ENCODE measurements at places on chromosomes 5 and 9.

GRCh38 chr5:34791761-34792244 lies 47.2 kb upstream of the TTC23L start:
- DNase-seq = no peak

- DNase-seq = no peak
Observed at GRCh38 chr9:110897943-110898342, 140.3 kb downstream of the LPAR1 start.

GRCh38 chr5:60503771-60504170 lies 196.2 kb downstream of the DEPDC1B start:
- no peak for DNase-seq

GRCh38 chr5:33877449-33877848 lies 14.3 kb downstream of the ADAMTS12 start:
- no peak for DNase-seq

GRCh38 chr5:137734962-137735554 lies 831 bp downstream of the KLHL3 start:
- DNase-seq = no peak

- no peak for DNase-seq
Observed at GRCh38 chr5:112154940-112155686, 264.0 kb downstream of the EPB41L4A start.

DNA sequence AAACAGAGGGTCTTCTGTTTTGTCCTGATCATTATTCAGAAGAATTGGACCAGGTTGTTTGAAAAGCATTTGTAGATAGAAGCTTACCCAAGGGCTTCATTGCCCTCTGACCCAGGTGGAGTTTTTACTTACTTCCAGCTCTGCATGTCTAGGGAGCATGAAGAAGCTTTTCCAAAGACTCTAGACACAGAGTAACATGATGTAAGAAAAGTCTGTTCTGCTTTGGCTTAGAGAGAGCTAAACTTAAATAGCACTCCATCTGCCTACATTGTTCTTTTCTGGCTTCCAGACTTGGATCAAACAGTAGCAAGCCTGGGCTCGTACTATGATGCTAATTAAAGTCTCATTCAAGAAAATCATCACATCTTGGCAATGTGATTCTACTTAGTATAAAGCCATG lies 112.1 kb downstream of the SNCAIP start:
- no peak for DNase-seq

- DNase-seq = no peak
Observed at GRCh38 chr9:102506406-102506805, 488.7 kb upstream of the CYLC2 start.

DNA sequence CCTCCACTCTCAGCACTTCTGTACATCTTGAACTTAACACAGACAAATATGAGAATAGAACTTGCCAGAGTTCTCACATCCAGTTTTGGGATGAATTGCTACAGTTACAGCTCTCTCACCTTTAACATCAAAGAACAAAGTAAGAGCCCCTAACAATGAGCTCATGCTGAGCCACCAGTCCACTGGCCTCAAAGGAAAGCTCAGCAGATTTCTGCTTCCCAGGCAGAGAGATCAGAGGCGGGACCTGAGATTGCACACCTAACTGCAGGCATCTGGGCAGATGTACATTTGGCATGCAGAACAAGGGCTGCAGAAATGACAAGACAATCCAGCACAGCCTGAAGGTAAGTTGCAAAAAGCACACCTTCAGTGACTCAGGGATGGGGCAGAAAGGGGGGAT lies 300.9 kb downstream of the MRPS30 start:
- DNase-seq = no peak

DNA sequence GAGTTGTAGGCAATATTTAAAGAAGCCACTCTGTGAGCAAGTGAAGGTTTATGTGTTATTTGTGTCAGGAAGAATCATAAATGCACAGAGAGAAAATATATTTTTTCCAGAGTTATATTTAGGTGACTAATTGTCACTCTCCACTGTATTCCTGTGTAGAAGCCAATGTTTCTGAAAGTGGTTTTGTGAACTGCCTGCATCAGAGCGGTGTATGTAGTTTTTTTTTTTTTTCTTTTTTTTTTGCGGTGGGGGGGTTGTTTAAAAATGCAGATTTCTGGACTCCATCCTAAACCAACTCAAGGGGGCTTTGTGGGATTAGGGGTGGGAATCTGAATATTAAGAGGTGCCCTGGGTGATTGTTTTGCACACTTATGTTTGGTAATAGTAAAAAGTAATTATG lies 103.4 kb downstream of the GDNF start:
- no peak for DNase-seq

DNA sequence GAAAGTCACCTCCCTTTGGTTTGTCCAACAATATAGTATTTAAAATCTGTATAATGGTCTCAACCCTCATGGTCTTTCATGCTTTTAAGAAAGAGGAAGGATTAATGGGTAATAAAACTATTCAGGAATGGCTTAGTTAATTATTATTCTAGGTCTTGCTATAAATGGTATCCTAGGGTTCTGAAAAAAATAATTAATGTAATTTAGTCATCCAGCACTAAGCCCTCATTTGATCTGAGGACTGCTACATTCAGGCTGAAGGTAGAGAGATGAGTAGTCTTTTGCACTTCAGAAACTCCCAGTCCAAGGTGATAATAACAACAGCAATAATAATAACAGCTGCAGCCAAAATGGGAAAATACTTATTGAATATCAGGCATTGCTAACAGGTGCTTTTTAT lies 2.6 kb downstream of the ANKRD55 start:
- DNase-seq = no peak

GRCh38 chr9:34502891-34503290 lies 19.9 kb downstream of the ENHO start:
- DNase-seq = no peak

DNA sequence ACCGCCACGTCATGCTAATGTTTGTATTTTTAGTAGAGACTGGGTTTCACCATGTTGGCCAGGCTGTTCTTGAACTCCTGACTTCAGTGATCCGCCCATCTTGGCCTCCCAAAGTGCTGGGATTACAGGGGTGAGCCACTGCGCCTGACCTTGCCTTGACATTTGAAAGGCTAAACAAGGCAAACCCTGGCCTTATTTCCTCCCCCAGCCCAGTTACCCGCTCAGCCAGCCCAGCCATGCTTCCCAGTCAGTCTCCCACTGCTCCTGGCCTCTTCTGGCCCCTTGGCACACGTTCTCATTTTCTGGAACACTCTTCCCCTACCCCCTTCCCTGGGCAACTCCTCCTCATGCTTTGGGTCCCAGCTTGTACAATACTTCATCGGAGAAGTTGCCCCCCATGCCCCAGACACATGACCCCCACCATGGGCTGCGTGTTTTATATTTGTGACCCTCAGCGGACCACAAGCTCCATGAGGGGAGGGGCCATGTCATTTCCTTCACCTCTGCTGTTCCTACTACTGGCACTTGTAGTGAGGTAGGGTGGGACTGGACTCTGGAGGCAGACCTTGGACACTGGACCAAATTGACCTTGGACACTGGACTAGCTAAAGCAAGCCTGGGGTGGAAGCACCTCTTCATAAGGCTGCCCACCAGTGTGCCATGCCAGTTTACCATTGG lies 94.4 kb upstream of the IER5L start:
- DNase-seq = no peak

GRCh38 chr5:32233696-32234447 lies 59.8 kb upstream of the GOLPH3 start:
- no peak for DNase-seq

GRCh38 chr9:804026-804425 lies 37.5 kb upstream of the DMRT1 start:
- DNase-seq = no peak

GRCh38 chr5:95836544-95836943 lies 14.0 kb upstream of the GLRX start:
- DNase-seq = no peak

GRCh38 chr5:127942246-127943060 lies 141.1 kb upstream of the SLC12A2 start:
- no peak for DNase-seq

- no peak for DNase-seq
Observed at GRCh38 chr5:171188016-171188415, 121.0 kb upstream of the TLX3 start.

DNA sequence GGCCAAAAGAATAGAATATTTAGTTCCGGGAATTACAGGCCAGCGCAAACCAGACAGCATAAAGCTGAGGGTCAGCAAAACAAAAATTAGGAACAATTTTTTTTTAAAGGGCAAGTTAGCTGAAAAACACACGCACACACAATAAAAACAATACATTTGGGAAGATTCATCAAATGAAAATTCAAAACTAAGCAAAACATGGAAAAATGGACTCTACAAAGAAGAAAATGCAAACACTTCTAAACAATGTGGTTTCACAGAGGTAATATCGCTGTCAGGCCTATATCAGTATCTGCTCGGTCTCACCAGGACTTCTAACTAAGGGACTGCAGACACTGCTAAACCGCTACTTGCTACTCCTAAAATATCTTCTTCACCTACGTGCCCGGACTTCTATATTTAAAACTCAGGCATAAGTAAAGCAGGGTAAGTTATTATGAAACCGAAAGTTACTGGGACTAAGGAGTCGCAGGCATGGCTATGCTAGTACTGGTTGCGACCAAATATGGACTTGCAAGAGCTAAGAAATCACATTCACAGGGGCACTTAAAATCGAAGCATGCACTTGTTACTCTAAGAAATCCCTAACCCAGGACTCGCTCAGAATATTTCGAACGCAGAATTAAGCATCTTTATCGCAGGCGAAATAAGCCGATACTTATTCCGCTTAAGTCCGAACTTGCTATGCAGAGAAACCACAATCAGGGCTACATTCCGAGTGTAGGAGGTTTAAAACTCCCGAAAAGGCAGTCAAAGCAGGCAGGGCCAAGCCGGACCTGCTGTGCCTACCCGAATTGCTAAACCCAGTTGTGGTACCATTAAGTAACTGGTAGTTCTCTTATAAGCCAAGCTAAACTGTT lies 2.3 kb downstream of the ANXA2R start:
- DNase-seq = peak; percentile 11

GRCh38 chr9:99211746-99212145 lies 10.0 kb downstream of the ALG2 start:
- DNase-seq = no peak

GRCh38 chr5:37532976-37533740 lies 154.0 kb downstream of the WDR70 start:
- no peak for DNase-seq

DNA sequence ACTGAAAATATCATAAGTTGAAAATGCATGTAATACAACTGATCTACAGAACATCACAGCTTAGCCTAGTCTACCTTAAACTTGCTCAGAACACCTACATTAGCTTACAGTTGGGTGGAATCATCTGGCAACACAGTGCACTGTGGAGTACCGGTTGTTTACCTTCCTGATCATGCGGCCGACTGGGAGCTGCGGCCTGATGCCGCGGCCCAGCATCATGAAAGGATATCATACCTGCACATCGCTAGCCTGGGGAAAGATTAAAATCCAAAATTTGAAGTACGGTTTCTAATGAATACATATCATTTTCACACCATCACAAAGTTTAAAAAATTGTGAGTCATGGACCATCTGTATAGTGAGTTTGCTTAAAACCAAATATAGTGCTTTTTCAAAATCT lies 1.8 kb downstream of the HACD4 start:
- no peak for DNase-seq

GRCh38 chr9:29214154-29214689 lies 1640.9 kb upstream of the C9orf72 start:
- no peak for DNase-seq

DNA sequence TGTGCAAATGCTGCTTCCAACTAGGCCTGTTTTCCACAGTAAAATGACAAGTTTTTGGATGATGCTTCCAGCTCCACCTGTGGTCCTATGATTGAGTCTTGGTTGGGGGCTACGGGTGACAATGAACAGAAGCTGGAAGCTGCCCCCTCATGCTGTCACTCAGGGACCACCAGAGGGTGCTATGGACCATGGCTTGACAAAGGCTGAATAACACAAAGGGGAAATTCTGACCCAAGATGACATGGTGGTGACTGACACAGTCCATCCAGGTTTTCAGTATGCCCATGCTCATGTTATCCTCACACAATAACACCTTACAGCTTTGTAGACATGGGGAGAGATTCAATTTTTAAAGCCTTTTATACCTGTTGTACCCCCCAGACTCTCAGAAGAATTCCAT lies 23.9 kb upstream of the SAP30L start:
- DNase-seq = no peak

DNA sequence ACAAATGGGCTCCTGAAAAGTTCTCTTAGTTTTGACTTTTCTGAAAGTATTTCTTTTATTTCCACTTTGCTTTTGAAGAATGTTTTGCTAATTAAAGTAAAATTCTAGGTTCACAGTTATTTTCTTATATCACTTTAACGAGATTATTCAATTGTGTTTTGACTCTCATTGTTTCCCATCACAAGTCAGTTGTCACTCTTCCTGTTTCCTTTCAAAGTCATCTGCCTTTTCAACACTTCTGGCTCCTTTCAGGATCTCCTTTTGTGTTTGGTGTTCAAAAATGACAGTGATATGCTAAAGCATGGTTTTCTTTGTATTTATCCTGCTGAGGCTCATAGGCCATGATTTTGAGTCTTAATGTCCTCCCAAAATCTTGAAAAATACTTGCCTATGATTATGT lies 235.4 kb upstream of the TAS2R1 start:
- DNase-seq = no peak

DNA sequence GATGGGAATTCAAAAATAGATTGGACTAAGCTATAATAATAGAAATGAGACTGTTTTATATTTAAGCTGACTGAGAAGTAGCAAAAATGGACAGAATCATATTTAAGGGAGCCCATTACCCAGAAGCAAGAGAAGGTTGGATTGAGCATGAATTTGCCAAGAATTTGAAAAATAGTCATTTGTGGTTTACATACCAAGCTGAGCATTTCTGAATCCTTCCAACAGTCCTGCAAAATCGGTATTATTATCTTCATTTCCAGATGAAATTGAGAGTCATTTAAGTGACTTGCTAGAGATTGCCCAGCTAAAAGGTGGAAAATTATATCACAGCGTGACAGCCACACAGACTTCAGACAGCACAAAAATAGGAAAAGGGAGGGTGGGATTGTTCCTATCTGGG lies 48.4 kb downstream of the TNFSF15 start:
- no peak for DNase-seq

GRCh38 chr5:147750065-147750464 lies 32.5 kb downstream of the JAKMIP2 start:
- DNase-seq = no peak

DNA sequence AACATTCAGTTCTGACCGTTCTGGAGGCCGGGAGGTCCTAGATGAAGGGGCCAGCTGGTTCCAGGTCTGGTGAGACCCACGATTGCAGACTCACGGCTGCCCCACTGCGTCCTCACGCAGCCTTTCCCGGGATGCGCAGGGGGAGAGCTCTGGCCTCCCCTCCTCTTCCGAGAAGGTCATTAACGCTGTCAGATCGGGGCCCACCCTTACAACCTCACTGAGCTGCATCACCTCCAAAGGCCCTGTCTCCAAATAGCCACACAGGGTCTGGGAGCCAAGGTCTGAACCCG lies 66.6 kb upstream of the PPP1R26 start:
- no peak for DNase-seq

- DNase-seq = no peak
Observed at GRCh38 chr5:115575167-115576070, 26.9 kb downstream of the TICAM2 start.

DNA sequence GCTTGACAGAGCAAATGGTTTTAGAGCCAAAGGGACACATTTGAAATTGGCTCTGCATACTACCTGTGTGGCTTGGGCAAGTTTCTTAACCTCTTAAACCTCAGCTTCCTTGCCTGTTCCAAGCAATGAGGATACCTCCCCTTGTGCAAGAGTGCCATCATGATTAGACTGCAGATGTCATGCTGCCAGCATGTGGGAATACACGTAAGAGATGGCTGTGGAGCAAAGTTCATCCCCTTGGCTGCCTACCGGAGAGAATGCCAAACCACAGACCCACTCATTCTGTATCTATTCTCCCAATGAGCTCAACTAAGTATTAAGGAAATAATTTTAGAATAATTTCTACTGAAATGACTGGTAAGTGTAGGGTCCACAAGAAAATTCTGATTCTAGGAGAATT lies 101.3 kb downstream of the WDR41 start:
- no peak for DNase-seq
